ENCODE measurements at places on chromosomes 13 and 19.

GRCh38 chr13:59545007-59545406 is 618.7 kb downstream of the DIAPH3 start:
- no peak for DNase-seq

GRCh38 chr13:97875911-97876310 is 77.6 kb upstream of the IPO5 start:
- no peak for DNase-seq

DNA sequence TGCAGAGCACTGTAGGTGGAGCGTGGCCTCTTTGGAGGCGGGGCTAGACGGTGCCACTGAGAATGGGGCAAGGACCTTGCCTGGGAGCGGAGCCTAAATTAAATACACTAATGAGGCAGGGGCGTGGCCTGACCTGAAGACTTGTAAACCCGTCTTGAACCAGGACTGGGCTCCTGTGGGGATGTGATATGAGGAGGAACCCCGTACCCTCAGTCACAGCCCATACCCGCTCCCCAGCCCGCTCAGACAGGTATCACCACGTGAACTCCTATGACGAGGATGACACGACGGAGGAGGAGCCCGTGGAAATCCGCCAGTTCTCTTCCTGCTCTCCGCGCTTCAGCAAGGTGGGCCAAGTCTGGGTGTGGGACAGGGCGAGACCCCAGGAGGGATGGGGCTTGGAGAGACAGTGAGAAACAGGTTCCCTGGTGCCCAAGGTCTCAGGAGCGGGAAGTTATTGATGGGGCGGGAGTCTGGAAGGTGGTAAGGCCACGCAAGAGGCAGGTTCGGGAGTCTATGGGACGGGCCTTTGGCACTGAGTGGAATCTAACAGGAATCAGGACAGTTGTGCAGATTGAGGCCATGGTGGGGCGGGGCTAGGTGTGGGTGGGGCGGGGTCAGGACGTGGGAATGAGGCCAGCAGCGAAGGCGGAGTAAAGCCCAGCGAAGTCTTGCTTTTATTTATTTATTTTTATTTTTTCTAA is 14.7 kb downstream of the DNASE2 start:
- DNase-seq, result no peak

DNA sequence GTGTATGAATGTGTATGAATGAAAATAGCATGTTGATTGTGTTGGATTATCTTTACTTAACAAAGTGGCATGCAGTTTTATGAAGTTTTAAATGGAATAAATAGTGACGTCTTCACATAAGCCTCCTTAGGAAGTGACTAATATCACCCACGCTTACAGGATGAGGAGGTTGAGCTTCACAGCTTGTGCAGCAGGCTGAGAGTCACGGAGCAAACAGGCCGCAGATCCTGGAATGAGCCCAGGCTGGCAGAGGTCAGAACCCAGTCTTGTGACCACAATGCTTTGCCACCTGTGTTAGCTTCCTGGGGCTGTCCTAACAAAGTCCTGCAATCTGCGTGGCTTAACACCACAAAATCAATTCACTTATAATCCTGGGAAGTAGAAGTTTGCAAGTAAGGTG is 20.8 kb downstream of the LAIR2 start:
- no peak for DNase-seq

GRCh38 chr13:76884186-76884906 is 1.9 kb downstream of the KCTD12 start:
- DNase-seq, result peak; percentile 82

- peak; percentile 57 for DNase-seq
Observed at GRCh38 chr19:1026783-1027649, 608 bp downstream of the CNN2 start.

DNA sequence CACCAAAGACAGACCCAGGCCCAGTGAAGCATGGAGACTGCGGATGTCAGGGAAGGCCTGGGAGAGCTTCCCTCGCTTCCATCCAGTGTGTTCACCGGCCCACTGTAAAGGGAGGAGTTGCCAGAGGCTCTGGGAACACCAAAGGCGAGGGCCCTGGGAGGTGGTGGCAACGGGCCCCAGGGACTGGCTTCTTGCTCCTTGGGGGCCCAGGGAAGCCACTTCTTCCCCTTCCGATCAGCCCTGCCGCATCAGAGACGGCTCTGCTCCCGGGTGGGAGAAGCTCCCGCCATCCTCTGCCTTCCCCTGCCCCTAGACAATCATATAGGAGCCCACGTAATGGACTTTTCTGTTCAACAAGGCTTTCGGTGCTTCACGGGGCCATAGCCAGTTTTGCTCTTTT is 83.4 kb upstream of the GPR183 start:
- DNase-seq, result no peak

GRCh38 chr13:50721672-50721992 is 121.9 kb downstream of the DLEU7 start:
- no peak for DNase-seq

DNA sequence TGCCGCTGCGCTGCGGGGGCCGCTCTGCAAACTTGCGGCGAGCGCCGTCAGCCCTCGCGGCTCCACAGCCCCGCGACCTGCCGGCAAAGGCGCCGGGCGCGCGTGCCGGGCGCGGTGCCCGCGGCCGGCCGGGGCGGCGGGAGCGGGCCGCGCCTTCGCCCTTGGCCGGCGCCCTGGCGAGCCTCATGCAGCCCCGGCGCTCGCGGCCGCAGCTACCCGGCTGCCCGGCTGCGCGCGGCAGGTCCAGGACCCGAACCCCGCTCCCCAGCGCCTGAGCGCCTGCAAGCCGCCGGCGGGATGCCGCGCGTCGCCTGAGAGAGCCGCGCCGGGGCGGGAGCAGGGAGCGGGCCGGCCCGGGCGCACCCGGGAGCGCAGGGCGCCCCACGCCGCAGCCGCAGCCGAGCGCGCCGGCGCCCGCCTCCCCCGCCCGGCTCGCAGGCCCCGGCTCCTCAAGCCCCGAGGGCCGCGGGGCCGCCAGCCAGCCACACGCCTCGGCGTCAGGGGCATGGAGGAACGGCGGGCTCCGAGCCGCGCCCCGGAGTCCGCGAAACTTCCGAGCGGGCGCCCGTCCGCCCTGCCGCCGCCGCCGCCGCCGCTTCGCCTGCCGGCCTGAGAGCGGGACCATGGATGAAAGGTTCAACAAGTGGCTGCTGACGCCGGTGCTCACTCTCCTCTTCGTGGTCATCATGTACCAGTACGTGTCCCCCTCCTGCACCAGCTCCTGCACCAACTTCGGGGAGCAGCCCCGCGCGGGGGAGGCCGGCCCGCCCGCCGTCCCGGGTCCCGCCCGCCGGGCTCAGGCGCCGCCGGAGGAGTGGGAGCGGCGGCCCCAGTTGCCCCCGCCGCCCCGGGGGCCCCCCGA is 564 bp downstream of the HS6ST3 start:
- DNase-seq, result peak; percentile 23

DNA sequence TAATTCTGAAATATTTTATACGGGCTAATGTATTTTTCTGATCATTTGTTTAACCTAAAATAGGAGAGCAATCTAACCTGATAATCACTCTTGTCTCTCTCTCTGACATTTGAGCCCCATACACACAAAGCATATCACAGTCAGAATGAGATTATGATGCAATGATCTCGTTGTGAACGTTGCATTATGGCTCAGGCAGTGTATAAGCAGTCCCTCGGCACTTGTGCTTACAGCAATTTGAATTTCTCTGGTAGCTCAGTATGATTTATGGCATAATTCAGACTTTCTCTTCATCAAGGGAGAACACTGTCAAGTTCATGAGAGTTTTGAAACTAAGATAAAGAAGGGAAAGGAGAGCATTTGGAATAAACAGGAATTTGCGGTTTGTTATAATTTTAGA is 256.1 kb downstream of the DACH1 start:
- DNase-seq, result no peak

- DNase-seq, result peak; percentile 98
Observed at GRCh38 chr19:44002566-44003460, at the start of gene ZNF230. ZNF230 (plus strand) TSS chr19:44002957; CDS start chr19:44007079, 4,122 bp downstream.

Measured in tongue (tissue), 3 donors.